ENCODE measurements at places on chromosomes 1 and 21.

- peak; percentile 79 for DNase-seq
Measured at GRCh38 chr1:79042117-79042516, 35.6 kb upstream of the ADGRL4 start.

DNA sequence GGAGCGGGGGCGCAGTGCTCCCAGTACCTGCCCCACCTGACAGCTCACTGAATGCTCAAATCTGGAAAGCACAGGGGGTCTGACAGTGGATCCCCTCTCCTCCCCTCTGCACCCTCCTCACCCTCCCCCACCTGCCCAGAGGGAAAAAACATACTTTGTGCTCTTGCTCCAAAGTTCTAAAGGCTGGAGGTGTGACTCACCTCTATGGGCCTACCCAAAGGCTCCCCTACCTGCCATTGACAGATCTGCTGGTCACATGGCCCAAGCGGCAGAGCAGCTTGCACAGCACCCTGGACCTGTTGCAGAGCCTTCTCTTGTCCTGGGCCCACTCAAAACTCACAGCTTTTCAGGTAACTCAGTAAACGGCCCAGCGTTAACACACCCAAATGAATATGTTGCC, 55.7 kb downstream of the ADSS2 start:
- no peak for DNase-seq

GRCh38 chr1:89198491-89199072, at the start of gene GBP4:
GBP4 (minus strand) TSS chr1:89198942; CDS start chr1:89198834, 108 bp downstream.
- DNase-seq: peak; percentile 28

DNA sequence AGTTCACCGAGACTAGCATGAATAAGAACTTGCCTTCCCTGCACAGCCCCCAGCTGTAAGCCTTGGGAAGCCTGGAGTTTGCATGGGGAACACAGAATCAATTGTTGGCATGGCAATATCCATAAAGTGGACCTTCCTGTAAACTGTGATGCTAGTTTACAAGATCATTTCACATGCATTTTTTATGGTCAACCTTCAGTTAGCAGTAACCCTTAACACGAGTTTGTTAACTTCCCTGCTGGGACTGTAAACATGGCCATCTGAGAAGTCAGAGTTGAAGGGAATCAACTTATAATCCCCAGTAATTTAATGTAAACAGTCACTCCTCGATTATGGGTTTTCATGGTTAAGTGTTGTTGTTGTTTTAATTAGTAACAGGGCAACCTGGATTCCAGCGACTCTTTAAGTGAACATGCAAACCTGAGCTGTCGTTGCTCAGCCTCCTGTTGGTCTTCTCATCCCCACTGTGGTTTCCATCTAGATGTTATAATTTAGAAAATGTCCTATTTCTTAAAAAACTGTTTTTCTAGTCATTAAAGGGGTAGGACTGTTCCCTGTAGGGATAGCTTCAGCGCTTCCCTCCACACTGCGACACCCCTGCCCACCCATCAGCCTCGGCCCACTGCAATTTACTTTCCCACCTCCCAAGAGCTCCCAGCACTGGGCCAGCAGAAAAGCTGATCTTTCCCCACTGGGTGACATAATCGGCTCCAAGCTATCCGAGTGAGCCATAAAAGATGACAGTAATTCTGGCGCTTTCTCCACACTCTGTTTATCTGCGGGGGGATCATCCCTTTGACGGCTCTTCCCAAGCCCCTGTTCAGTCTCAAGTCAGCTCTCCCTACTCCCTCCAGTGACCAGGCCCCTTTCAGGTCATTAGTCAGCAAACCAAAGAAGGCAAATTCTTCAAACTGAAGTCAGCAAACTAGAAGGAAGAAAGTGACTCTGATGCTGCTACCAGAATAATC, 107.6 kb upstream of the IPO9 start:
- DNase-seq: peak; percentile 88

GRCh38 chr1:69611316-69611715, 43.6 kb downstream of the LRRC7 start:
- no peak for DNase-seq

- peak; percentile 90 for DNase-seq
Measured at GRCh38 chr1:179124873-179125272, 43.0 kb downstream of the TOR3A start.

DNA sequence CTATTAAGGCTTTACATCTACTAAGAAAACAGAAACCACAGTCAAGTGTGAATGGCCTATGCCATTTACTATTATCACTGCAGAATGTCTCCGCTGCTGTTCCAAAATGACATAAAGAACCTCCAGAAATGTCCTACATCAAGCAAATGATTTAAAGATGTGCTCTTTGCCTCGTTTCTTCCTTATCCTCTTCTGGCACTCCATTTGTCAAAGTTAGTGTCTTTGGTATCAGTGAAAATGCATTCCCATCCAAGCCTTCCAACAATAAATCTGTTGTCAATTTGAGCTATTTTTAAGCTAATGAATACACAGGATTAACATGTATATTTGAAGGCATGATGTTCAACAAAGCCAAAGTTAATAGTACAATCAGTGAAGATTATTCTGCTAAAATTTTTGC, 105.7 kb downstream of the LRRC53 start:
- no peak for DNase-seq

DNA sequence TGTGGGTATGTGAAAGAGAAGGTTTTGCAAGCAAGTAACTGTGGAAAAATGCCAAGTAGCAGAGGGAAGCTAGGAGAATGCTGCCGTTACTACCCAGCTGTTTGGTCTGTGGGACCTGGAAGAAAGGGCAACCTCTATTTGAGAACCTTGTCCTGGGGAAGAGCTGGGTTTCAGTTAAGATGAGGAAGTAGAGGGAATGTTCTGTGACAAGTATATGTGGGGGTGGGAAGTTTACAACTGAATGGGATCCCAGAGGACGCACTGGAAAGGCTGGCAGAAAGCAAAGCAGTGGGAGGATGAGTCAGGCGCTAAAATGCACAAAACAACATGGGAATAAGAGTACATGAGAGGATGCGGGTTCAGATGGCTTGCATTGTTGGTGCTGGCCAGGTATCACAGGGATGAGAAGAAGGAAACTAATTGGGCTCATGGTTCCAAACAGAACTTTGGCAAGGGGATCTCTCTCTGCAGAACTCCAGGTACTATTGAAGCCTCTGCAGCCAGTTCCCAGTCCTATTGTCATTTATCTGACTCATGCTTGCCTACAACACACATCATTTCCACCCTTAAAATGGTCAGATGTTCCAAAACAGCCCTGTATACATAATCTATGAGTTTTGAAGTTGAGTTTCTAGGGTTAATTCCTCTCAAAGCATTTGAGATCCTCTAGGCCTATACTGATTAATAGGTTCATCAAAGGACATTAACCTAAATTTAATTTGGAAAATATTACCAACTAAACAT, 88.5 kb upstream of the VAV3 start:
- DNase-seq: peak; percentile 91

DNA sequence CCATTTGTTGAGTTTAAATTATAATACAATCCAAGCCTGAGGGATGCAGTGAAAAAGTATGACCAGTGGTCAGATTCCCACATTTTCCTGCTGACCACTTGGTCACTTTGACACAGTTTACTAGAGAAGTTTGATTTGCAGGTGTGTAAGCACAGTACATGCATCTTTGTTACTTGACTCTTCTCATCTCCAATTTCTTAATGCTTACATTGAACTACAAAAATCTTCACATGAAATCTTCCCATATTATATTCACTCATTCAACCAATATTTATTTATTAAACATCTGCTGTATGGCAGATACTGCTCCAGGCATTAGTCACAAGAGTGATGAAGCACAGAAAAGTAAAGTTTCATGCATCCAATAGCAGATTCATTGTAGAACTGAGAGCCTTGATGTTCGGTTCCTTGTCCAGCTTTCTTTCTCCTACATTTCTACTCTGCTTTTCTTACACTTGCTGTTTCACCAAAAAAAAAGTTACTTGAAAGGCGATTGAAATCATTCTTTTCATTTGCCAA, 211.7 kb downstream of the NFIA start:
- no peak for DNase-seq

Measured in GM23248 (cell line).